ENCODE measurements at places on chromosomes 4 and X. TPM values are rescaled to one million over a fixed set of nuclear protein-coding genes. Genes with fewer than 3 reads are reported as not detected.

The NR0B1 gene
- not detected for total RNA-seq

The CCNA2 gene
- 6.0 TPM for total RNA-seq

The IL2RG gene
- total RNA-seq: not detected

The STARD8 gene
- total RNA-seq: 1.4 TPM

The TMEM35A gene
- 4.4 TPM for total RNA-seq

The TMPRSS11B gene
- total RNA-seq: not detected

The CT45A3 gene
- not detected for total RNA-seq

The RIPPLY1 gene
- not detected for total RNA-seq

The LANCL3 gene
- total RNA-seq: not detected

The SORCS2 gene
- total RNA-seq: 0.58 TPM

The SLC34A2 gene
- 1.8 TPM for total RNA-seq

The NCAPG gene
- 4.8 TPM for total RNA-seq

The UGT2B17 gene
- total RNA-seq: not detected

The ZFP92 gene
- total RNA-seq: 0.58 TPM

The DIPK2B gene
- total RNA-seq: not detected

The MAGEB6B gene
- total RNA-seq: not detected

The SRPK3 gene
- 1.6 TPM for total RNA-seq

The MAGEA2 gene
- total RNA-seq: not detected

The RADX gene
- not detected for total RNA-seq

The BMPR1B gene
- total RNA-seq: 1.8 TPM

The TMEM255A gene
- 0.26 TPM for total RNA-seq

The RHOXF2 gene
- not detected for total RNA-seq

The DEFB131A gene
- total RNA-seq: not detected

The HCCS gene
- 10.9 TPM for total RNA-seq

The GYG2 gene
- 7.7 TPM for total RNA-seq

The LEF1 gene
- total RNA-seq: not detected

The GABRE gene
- 20.4 TPM for total RNA-seq
